C1 segment of cervical spinal cord (tissue), 14 donors: ENCODE measurements at places on chromosomes 6 and 20.

DNA sequence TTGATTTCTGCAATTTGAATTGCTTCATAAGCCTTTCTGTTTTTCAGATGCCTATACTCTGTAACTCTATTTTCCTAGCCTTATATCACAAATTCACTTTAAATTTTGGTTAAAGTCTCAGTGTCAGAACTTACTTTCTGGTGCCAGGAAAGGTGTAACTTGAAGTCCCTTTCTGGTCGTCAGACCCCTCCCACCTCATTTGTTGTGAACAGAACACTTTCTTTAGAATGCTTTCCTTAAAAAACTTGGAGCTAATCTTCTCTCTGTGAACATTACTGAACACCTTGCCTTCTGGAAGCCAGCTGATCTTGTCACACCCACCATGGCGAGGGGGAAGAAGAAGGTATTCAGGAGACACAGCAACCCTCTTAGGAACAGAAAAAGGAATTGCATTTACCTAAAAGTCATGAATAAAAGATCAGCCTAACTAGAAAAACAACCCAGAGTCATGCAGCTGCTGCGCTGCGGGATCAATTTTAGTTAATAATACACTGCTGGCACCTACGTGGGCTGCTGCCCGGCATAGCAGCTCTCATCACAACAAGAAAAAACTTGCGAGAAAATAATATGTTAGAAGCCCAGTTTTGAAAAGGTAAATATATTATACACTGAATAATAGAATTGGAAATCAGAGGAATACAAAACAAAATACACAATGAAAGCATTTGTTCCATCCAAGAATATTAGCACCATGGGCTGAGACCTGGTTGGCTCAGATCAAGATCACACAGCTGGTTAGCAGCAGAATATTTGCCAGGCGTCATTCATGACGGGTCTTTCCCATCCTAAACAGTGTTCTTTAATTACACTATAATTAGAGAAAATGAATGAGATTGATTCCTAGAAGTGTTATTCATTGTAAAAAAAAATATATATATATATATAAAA is 5.8 kb upstream of the FAM217A start:
- DNase-seq = no peak

DNA sequence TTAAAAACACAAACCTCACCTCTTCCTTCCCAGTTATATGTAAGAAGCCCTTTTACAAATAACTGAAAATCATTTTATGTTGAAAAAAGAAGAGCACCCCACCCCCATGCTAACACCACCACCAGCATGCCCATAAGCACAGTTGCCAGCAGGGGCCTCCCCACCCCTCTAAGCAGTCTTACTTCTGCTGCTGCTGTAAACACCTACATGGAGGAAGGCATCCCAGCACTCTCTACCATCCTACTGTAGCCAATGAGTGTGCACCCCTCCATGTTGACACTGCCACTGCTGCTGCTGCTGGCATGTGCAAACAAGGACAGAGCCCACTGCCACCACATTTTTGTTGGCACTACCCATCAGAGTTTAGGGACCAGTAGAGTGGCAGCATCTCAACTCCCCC is 49.6 kb upstream of the PHIP start:
- DNase-seq = no peak

GRCh38 chr6:116386581-116387299 is 16.0 kb downstream of the DSE start:
- DNase-seq = no peak

- no peak for DNase-seq
Measured at GRCh38 chr6:133637874-133638273, 251.0 kb upstream of the TCF21 start.

- no peak for DNase-seq
Measured at GRCh38 chr20:1448081-1448620, 18.5 kb downstream of the NSFL1C start.

- DNase-seq = peak; percentile 7
Measured at GRCh38 chr20:51497542-51498467, 44.7 kb downstream of the NFATC2 start.

DNA sequence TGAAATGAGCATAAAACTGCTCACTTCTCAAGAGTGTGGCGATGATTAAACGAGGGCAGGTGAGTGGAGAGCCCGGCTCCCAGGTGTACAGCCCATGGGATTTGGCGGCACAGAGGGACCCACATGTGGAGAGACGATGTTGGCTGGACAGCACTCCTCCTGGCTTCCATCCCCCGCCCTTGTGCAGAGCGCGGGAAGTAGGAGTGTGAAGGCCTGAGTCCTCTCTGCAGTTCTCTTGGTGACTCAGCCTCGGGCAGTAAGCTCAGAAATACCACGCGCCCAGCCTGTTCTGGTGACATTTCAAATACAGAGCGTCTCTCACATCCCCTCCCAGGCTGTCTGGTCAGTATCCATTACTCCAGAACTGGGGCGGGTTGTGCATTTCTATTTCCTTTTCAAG is 94.2 kb upstream of the SRSF6 start:
- no peak for DNase-seq

DNA sequence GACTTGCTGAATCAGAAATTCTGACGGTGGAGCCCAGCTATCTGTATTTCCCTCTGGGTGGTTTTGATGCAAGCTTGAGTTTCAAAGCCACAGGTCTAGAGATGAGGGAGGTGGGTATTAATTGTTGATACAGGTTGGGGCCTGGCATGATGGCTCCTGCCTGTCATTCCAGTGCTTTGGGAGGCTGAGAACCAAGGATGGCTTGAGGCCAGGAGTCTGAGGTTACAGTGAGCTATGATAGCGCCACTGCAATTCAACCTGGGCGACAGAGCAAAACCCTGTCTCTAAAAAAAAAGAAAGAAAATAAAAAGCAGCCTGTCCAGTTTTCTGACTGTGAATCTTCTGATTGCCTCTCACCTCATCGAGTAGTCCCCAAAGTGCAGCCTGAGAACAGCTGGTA is 184.8 kb upstream of the SASH1 start:
- no peak for DNase-seq

DNA sequence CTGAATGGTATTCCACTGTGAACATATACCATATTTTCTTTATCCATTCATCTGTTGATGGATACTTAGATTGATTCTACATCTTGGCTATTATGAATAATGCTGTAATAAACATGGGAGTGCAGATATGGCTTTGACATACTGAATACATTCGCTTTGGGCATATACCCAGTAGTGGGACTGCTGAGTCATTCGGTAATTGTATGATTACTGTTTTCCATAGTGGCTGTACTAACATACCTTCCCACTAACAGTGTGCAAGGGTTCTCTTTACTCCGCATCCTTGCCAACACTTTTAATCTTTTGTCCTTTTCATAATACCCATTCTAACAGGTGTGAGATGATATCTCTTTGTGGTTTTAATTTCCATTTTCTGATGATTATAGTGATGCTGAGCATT is 98.2 kb upstream of the ESR1 start:
- no peak for DNase-seq

GRCh38 chr20:12409501-12409900 is 491.8 kb downstream of the BTBD3 start:
- no peak for DNase-seq

- DNase-seq = peak; percentile 33
Measured at GRCh38 chr6:31070711-31071197, 41.6 kb downstream of the C6orf15 start.

GRCh38 chr6:30192076-30192475 is 21.1 kb downstream of the TRIM26 start:
- no peak for DNase-seq

DNA sequence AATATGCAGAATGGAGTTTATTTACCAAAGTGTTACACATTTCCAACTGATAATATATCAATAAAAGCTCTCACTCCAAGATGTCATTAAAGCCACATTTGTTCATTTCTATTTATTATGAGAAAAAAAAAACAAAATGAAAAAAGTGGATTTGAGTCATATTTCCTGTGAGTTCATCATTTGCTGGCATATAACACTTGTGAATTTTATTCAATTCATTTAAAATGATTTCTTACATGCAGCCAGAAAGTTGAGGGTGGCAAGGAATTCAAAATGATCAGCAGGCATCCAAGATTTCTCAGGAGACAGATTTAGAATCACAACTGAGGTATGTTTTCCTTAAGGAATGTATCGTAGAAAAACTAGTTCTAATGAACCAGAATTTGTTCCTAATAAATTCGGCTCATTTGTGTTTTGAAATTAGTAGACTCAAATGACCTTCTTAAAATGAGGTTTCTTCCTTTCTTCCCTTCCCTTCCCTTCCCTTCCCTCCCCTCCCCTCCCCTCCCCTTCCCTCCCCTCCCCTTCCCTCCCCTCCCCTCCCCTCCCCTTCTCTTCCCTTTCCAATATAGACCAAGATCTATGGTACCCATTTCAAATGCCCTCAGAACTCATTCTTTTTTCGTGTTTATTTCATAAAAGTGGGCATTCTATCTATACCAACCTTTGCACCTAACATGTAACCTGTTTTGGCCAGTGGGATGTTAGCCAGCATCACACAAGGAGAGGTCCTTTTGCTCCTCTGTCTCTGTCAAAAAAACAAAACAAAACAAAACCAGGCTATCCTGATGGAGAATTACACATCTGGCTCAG is 357.9 kb upstream of the TSHZ2 start:
- DNase-seq = no peak

GRCh38 chr20:11207749-11208502 is 534.1 kb upstream of the JAG1 start:
- DNase-seq = no peak

DNA sequence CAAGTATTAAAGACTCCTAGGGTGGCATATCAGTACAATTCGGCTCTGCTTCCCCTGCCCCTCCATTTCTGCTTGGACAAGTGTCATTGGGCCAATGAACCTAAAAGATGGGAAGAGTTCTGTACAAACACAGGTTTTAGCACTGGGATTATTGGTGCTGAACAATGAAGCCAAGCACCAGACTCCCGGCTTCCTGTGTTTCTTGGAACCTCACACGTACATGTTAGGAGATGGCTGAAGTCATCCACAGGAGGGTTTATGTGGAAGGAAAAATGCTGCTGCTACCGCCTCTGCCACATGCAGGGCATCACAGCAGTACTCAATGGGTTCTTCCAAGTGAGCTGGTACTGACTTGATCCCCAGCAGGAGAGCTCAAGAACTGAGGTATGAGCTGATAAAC is 49.7 kb downstream of the TNFRSF21 start:
- no peak for DNase-seq

DNA sequence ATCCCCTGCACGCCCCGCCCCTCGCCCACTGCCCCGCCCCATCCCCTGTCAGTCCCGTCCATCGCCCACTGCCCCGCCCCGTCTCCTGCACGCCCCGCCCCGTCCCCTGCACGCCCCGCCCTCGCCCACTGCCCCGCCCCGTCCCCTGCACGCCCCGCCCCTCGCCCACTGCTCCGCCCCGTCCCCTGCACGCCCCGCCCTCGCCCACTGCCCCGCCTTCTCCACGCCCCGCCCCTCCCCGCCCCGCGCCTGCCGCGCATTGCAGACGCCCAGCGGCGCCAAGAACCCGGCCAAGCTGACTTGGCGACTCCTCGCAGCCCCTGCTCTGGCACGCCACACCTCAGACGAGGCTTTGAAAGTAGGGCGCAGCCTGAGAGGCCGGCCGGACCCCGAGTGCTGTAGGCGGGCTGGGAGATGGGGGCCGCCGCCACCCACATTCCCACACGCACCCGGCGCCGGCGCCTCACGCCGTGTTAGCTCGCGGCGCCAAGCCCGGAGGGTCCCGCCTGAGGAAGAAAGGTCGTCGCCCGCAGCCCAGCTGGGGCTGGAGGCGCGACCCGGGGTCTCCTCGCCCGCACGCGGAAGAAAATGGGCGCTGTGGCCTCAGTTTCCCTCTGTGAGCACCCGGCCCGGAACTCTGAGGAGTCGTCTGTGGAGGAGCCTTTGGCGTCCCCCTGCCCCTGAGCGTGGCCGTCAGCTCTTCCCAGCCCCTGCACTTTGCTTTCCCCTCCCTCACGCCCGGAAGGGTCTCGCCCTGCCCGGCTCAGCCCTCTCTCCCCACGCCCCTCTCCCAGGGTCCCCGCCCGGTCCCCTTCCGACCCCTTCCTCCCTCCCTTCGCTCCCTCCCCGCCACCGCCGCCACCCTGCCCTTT is at the start of gene RAD21L1:
TSS of gene RAD21L1 (plus strand) at position 262 of the 872 bp plus-strand sequence. CDS start 2,410 bp downstream, outside the sequence.
- peak; percentile 64 for DNase-seq

DNA sequence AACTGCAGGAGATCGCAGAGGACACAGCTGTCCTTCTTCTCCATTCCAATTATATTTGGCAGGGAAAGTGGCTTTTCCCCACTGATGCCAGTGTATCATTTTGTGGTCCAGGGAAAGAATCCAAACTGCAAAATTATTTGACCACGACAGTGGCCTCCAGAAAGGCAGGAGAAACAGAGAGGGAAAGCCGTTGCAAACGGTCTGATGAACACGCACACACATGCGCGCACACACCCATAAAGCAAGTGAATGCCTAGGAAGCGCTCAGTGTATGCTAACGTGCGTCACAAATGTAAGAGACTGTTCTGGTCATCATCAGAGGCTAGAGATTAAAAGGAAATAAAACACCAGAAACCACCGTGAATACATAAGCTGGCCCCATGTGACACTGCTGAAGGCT is 54.0 kb downstream of the NPEPL1 start:
- DNase-seq = no peak

DNA sequence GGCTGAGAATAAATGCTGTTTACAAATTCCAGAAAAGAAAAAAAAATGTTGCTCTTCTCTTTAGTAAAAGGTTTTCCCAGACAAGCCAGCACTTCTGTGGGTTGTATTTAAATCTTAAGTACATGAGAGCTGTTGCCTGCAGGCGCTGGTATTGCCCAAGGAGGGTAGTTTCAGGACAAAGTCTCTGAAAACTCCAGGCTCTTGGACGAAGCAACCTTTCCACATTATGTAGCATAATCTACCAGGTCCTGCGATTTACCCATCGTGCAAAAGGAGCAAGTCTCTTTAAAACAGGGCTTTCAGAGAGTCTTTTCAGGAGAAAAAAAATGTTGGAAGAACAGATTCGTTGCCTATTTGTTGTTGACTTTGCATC is 65.6 kb downstream of the PLG start:
- no peak for DNase-seq
